ENCODE measurements at places on chromosomes 1 and 21.

DNA sequence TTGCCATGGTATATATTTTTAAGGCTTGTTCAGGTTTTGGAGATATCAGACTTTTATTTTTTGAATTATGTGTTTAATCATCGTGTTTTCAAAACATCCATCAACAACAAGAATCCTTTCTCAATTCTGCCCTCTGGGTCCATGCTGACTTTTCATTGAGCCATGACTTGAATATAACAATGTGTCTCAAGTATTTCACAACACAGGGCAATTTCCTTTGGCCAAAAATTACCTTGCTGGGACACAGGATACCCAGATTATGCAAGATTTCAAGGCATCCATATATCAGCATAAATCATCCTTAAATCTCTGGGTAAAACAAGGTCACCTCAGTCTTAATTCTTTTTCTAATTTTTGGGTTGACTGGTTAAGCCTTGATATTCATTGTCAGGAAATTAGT, 411.2 kb upstream of the USP24 start:
- no peak for DNase-seq

DNA sequence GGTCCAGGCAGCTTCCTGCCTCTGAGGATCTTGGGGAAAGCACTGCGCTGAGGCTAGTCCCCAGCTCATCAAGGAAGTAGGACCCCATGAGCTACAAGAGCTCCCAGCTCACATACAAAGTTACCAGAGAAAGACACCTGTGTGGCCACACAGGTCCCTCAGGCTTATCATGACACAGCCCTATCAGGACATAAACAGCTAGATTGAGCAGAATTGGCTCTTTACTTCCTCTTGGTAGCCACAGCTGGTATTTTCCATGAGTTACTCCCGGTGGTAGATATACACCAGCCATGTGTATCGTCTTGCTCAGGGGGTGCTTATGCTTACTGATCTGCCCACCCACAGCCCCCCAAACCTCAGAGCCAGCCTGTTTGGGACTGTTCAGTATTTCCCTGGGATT, 1.2 kb downstream of the LENEP start:
- DNase-seq: no peak

DNA sequence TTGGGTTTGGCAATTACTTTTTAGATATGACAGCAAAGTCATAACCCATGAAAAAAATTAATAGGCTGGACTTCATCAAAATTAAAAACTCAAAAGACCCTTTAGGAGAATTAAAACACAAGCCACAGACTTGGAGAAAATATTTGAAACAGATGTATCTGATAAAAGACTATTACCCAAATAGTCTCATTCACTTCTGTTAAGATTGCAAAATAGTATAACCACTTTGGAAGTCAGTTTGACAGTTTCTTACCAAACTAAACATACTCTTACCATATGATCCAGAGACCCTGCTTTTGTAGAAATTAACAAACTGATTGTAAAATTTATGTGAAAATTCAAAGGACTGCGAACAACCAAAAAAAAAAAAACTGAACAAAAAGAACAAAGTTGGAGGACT, 32.5 kb upstream of the SLC44A3 start:
- no peak for DNase-seq

DNA sequence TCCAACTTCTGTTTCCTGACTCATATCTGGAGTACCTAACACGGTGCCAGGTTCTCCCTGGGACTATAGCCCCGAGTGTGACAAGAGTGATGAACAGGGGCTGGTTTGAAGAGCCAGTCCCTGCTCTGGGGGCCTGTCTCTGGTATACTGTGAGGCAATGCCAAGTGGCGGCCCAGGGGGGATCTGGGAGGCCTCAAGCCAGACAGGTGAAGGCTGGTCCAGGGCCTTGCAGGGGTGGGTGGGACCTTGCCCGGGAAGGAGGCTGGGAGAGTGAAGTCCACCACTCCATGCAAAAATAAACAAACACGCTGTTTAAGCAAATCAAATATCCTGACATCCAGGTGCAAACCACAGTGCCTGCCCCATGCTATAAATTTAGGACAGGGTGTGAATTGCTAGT, 6.8 kb upstream of the PLXNA2 start:
- DNase-seq: no peak

DNA sequence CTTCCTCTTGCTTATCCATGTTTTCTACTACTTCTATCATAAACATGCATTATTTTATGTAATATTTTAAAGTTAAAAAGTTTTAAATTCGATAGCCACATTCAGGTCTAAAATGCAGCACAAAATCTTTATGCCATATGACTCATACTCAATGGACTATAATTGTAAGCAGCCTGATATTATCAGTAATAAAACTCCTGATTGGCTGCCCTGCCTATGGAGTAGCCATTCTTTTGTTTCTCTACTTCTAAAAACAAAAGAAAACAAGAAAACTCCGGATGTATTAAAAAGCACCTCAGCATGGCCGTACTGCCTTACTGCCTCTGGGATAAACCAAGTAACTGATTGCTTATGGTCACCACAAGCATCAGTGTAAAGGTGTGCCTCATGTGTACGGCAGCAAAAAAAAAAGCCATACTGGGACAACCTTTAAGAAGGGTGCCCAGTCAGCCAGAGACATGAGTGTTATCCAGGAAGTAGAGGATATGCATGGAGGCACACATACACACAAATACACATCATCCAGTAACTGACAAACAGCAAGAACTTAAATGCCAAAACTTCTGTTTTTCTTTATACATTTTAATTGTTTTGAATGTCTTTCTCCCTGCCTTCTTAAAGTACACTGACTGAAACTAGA, 9.2 kb downstream of the SLC35D1 start:
- DNase-seq: no peak

- peak; percentile 7 for DNase-seq
These were observed 59.3 kb upstream of the NTPCR start for GRCh38 chr1:232891071-232891470.

DNA sequence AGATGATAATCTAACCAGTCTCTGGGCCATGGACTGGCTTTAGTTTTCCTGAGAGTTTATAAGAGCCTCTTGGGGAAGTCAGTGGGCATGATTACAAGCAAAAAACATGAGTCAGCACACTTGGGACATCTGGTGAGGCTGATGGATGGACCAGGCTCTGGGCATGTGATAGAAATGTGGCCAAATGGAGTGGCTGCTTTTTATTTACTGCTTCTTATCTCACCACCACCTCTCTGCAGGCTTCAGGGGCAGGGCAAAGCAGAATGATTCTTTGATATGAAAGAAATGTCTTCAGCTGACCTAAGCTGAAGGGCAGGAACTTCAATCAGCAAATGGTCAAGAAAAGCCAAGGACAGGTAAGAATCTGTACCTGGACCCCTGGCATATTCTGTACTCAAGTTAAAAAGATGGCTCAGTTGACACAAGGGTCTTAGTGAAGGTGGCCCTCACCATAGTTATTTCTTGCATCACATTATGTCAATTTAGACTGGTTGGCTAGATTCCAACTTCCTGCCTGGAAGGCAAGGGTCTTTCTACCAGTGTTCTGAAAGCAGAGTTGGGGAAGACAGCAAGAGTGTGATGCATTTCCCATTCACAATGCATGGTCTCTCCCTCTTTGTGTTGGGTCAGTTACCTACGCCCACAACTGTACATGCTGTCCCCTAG, 162.8 kb downstream of the FASLG start:
- DNase-seq: peak; percentile 82

DNA sequence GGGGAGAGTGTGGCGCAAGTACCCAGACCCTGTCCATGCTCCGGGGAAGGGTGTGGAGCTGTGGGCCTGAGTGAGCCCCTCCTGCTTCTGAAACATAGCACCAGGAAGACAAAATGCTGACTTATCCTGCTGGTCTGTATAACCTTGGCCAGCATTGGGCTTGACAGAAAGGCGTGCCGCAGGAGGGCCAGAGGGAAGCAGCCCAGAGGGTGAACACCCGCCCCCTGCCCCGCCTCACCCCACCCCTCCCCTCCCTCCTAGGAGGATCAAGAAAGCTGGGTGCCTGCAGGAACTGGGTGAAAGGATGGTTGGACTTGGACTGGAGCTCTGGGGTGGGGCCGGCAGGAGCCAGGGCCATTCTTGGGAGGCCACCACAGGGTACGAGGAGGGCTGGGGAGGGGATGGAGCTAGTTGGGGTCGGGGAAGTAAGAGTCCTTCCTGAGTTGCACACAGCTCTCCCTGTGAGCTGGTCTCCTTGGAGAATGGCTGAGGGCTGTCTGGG, 27.1 kb downstream of the PTPRF start:
- DNase-seq: no peak

GRCh38 chr1:48674641-48675040, 102.0 kb downstream of the BEND5 start:
- DNase-seq: no peak

DNA sequence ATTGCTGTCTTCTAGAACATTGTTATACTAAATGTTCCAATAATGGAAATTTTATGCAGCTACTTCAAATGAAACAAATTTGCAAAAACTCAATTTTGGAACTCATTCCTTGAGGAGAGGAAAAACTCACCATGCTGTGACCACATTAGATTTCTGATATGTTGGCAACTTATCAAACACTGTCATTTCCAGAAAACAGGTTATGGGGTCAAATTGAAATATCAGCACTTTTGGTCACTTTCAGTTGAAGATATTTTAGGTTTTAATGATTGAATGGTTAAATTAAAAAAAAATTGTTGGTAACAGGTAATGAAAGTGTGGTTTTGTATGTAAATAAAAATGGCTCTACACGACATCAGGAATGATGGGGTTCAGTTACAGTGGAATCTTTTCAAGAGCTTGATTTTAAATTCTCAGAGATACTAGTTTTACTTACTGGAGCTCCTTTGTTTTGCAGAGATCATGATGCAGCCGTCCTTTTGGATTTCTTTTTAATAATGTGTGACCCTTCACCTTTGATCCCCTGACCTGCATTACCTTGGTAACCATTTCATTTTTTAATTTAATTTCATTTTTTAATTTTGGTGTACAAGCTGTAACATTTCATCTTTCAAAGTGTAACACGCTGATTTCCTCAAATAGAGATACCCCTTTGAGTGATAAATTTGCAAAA, 86.2 kb downstream of the CAMTA1 start:
- no peak for DNase-seq

GRCh38 chr1:81781749-81782148, 19.0 kb upstream of the ADGRL2 start:
- no peak for DNase-seq

DNA sequence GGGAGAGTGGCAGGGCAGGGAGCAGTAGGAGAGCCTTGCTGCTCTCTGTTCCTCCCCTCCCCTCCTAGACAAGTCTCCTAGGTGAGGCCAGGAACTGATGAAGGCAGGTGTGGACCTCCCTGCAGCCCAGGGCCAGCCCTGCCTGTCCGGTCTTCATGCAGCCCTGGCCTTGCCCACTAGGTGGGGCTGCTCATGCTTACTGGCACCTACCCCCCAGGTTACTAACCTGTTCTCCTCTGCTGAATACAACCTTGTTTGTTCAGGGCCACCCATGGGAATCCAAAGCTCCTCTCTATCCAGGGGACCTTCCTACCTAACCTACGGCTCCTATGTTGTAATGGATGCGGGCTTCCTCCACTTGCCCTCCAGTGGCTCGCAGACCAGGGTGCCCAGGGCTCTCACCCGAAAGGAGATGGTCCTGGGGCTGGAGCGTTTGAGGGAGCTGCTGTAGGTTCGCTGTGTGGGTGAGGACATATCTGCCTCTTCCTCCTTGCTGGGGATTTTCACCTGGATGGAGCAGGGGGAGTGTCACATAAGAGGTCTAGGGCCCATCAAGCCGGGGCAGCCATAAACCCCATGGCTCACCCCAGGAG, 7.9 kb upstream of the TNNT2 start:
- no peak for DNase-seq

DNA sequence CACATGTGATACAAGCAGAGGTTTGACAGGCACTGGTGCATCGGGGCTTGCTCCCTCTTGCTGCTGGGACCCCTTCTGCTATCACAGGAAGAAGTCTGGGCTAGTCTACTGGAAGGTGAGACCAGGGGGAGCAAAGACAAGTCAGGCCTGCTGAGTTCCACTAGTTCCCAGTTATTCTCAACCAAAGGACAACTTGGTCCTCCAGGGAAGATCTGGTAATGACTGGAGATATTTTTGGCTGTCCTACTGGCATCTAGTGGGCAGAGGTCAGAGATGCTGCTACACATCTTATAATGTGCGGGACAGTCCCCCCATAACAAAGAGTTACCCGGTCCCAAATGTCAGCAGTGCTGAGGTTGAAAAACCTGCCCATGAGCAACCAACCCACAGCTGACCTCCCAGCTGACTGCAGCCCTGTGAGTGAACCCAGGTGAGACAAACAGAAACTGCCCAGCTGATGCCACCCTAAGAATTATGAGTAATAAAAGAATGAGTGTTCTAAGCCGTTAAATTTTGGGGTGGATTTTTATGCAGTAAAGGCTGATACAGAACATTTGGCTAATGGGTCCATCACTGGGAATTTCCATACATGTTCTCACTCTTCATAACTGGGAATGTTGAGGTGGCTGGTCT, 71.6 kb downstream of the NENF start:
- no peak for DNase-seq

DNA sequence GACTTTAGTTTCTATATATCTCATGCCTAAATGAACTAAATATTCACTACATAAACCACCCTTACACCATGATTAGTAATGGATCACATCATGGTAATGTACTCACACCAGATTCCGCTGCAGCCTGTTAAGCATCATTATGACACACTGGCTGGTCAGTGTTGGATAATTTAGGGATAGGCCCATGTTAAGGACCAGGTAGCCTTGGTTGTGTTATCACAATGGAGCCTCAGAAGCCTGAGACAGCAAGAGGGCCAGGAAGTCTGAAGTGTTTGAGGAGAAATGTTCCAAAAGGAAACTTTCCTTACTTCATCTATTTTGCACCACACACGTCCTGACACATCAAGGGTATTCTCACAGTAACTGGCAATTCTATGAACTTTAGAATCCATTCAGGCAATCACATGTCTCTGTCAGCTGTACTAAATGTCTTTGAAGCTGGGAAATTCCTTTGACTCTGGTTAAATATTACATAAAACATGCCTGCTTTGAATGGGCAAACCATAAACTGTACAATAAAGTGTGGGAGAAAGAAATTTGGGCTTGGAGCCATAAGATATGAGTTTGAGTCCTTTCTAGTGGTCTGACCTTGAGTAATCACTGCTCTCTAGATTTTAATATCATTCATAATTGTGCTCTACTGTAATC, 105.3 kb upstream of the DPT start:
- no peak for DNase-seq

DNA sequence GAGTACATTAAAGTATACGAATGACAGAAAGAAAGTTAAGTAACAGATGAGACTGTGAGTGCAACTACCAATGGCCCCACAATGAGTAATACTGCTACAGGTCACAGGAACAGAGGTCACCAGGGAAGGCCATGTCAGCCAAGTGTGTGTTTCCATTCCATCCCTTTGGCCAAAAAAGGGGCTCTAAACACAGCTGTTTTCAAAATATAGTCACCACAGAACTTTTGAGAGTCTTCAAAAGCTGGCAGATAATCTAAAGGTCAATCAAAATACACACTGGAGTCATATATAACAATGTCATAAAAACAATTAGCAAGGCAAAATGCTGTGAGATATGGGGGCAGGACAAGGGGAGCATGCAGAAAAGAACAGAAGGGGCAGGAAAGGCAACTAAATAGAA, 10.2 kb downstream of the USP24 start:
- DNase-seq: no peak

DNA sequence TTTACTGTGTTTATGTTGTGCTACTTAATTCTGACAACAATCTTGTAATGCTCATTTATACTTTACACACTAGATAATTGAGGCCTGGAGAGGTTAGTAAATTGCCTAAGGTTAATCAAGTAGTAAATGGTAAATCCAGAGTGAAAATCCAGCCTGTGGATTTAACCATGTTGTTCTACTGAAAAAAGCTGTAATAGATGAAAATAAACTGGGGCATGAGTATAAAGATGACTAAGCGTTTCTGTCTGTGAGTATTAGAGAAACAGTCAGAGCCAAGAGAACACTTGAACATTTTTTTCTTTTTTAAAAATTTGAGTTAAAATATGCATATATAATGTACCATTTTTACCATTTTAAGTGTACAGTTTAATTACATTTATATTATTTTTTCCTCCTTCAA, 47.9 kb upstream of the LEPR start:
- no peak for DNase-seq

All from hematopoietic multipotent progenitor cell (in vitro differentiated cells).